ENCODE measurements at places on chromosomes 16 and 17.
A peak's percentile ranks its signal among the peaks of the same experiment; 100 is the strongest.

- DNase-seq: no peak
These were observed 12.8 kb downstream of the CARHSP1 start for GRCh38 chr16:8855972-8856371.

GRCh38 chr16:27449434-27450195, 47.6 kb downstream of the IL21R start:
- no peak for DNase-seq

GRCh38 chr17:42270596-42270995, 5.6 kb downstream of the STAT5B start:
- DNase-seq: no peak

GRCh38 chr17:83030432-83030831, 49.0 kb upstream of the METRNL start:
- no peak for DNase-seq

DNA sequence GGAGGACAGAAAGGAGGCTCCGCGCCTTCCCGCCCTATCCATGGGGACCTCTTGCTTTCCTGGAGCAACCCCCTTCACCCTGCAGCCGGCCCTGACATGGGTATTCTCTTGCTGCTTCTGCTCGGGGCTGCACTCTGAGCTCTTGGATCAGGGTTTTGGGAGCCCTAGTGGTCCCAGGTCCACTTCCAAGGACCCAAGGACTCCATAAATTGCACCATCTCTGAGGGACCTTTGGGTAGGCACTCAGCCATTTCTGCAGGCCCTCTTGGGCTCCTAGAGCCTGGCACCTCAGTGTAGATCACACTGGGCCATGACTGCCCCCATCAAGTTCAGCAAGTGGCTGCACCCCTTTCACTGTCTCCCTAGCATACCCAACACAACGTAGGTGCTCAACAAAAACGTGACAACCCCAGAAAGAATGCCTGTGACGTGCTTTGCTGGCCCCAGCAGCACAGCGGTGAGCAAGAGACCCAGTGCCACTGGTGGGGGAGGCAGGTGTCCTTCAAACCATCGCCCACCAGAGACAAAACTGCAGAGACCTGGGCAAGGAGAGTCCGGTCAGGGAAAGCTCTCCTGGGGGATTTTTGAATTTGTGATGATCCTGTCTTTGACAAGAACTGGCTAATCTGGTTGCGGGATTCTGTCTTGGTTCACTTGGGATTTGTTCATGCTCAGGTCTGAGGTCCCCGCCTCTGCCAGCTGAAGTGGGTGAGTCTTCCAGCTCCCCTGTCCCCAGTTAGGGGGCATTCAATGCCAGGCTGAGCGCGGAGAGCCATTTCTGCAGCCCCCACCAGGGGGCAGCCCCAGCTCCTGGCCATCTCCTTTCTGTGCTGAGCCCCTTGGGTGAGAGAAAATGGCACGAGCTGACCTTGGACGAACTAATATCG, 2.5 kb upstream of the RAB11FIP4 start:
- peak; percentile 68 for DNase-seq

DNA sequence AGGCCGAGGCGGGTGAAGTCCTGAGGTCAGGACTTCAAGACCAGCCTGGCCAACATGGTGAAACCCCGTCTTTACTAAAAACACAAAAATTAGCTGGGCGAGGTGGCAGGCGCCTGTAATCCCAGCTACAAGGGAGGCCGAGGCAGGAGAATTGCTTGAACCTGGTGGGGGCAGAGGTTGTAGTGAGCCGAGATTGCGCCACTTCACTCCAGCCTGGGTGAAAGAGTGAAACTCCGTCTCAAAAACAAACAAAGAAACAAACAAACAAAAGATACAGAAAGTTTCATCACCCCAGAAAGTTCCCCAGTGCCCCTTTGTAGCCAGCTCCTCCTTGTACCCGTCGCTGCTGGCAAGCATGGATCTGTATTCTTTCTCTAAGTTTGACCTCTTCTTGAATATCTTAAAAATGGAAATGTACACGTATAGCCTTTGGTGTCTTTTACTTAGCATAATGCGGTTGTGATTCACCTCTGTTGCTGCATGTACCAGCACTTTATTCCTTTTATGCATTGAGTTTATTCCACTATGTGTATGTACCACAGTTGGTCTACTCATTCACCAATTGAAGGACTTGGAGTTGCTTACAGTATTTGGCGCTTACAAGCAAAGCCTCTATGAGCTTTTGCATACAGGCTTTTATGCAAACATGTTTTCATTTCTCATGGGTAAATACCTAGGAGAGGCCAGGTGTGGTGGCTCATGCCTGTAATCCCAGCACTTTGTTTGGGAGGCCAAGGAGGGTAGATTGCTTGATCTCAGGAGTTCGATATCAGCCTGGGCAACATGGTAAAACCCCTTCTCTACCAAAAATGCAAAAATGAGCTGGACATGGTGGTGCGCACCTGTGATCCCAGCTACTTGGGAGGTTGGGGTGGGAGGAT, 87.5 kb upstream of the CLEC18A start:
- DNase-seq: no peak

- peak; percentile 94 for DNase-seq
These were observed 14.0 kb upstream of the SPHK1 start for GRCh38 chr17:76370261-76370993.

- DNase-seq: no peak
These were observed 868.4 kb upstream of the SOX9 start for GRCh38 chr17:71252436-71252835.

- no peak for DNase-seq
These were observed 5.2 kb downstream of the TMEM220 start for GRCh38 chr17:10724546-10725195.

- DNase-seq: no peak
These were observed 53.0 kb downstream of the IRX3 start for GRCh38 chr16:54233615-54234014.

- no peak for DNase-seq
These were observed 418.3 kb downstream of the NPIPA7 start for GRCh38 chr16:16797239-16797638.

DNA sequence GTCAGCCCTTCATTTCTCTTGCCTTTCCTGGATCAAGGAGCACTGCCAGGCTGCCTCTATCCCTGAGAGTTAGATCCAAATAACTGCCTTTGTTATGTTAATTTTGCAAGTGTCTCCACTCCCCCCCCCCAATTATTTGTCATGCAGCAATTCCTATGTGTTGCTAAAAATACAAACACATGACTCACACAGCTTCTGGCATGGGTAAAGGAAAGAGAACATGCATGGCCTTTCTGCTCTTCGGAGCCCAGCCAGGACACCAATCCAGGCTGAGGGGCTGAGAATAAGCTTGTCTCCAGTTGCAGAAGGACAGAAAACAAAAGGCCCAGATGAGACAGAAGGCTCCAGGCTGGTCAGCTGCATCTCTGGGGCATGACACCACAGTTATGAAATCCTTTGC, 148.0 kb upstream of the TNRC6C start:
- DNase-seq: peak; percentile 63

DNA sequence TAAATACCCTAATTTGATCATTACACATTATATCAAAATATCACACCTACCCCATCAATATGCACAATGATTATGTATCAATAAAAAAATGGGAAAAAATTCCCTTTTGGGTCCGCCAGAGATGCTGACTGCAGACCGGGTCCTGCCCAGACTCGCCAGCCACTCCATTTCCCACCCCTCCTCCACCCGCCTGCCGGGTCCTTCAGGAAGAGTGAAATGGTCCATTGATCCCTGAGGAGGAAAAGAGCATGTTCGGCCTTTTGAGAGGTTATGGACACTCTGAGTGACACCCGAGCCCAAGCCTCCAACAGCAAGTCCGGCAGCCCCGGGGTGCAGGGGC, 123.9 kb upstream of the ZFHX3 start:
- no peak for DNase-seq
